ENCODE measurements at places on chromosomes 11 and 22. TPM values are rescaled to one million over a fixed set of nuclear protein-coding genes. Genes with fewer than 3 reads are reported as not detected.

Gene OSBP2
- 4.7 TPM for total RNA-seq

Gene SGSM1
- total RNA-seq: not detected

Gene OR2AG1
- total RNA-seq: not detected

Gene DEFB131B
- total RNA-seq: not detected

Gene FOLR3
- total RNA-seq: 153 TPM

Gene USP2
- 2.7 TPM for total RNA-seq

Gene KRTAP5-10
- not detected for total RNA-seq

Gene TRIM6
- total RNA-seq: 4.4 TPM

Gene DGCR6
- 7.2 TPM for total RNA-seq

Gene CD3E
- not detected for total RNA-seq

Gene OR8G1
- total RNA-seq: not detected

Gene OR52E4
- not detected for total RNA-seq

Gene KCNJ1
- not detected for total RNA-seq

Gene CDC42BPG
- 10.5 TPM for total RNA-seq

Gene ACCSL
- not detected for total RNA-seq

Gene EXT2
- 207 TPM for total RNA-seq

Gene ART1
- total RNA-seq: not detected

Gene ANGPTL5
- not detected for total RNA-seq

Gene TFIP11
- 38.3 TPM for total RNA-seq

Gene MYBPC3
- total RNA-seq: not detected
